ENCODE measurements at places on chromosomes 2 and 18.
A peak's percentile ranks its signal among the peaks of the same experiment; 100 is the strongest.

- DNase-seq, result peak; percentile 77
Measured at GRCh38 chr2:182951948-182952663, 85.7 kb upstream of the FRZB start.

GRCh38 chr2:26430826-26431225 is 29.1 kb downstream of the DRC1 start:
- DNase-seq, result peak; percentile 48

DNA sequence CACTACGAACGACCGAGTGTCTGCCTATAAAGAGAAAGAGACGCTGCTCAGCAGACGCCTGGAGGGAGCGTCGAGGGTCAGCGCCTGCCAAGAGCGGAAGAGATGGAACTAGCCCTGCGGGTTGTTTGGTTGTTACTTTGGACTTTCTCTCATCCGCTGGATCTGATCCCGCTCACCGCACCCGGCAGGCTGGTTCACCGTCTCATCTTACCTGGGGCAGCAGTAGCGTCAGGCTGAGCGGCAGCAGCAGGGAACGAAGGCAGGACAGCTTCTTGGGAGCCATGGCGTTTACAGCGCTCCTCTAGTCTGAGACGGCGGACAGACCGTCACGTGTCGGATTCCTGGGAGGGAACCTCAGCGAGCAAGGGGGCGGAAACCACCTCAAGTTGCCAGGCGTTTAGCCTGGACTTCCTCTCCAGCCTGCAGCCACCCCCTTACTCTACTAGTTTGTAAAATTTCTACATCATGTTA is 1.9 kb downstream of the GLB1L start:
- peak; percentile 50 for DNase-seq

GRCh38 chr2:239273280-239274234 is 127.3 kb downstream of the HDAC4 start:
- DNase-seq, result no peak

DNA sequence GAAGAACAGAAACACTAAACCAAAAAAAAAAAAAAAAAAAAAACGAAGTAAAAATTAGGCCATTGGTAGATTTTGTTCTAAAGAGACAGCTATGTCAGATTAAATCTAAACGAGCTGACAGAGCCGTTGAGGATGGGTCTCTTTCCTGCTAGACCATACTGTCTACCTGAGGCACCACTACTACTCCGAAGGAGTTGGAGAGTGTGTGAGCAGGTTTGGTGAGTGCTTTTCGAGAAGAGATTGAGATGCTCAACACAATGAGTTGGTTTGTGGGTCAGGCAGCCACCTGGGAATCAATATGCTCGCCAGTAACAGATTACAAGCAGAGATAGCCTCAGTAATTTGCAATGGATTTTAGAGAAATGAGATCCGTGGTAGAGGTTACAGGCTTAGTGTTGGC is 281.5 kb upstream of the EPAS1 start:
- DNase-seq, result no peak

- DNase-seq, result no peak
Measured at GRCh38 chr2:31163011-31163539, 24.8 kb upstream of the GALNT14 start.

- no peak for DNase-seq
Measured at GRCh38 chr18:9082711-9083510, 19.6 kb upstream of the NDUFV2 start.

GRCh38 chr2:74507926-74508520 is 528 bp upstream of the PCGF1 start:
- peak; percentile 46 for DNase-seq

DNA sequence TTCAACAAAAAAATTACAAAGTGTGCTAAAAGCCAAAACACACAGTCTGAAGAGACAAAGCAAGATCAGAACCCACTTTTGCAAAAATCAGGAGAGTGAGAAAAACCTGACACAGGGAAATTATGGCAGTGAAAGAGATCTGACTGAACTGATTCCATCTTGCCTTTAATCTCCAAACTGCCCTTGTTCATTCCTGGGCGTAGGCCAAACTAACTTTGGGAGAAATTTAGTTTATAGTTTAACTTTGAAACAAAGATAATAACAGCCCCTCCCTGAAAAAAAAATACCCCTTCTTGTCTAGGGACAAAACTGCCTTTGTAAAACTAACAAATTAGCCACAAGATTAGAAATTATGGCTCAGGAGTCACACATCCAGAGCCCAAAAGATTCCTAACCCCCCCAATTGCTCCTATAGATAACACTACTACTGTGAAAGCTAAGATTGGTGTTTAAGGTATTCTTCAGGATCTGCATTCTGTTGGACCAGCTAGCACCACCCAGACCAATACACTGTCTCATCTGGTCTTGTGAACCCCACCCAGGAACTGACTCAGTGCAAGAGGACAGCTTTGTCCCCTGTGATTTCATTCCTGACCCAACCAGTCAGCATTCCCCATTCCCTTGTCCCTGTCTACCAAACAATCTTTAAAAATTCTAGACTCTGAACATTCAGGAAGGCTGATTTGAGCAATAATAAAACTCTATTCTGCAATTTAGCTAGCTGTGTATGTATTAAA is 226.1 kb upstream of the SH3BP4 start:
- DNase-seq, result peak; percentile 8

- peak; percentile 97 for DNase-seq
Measured at GRCh38 chr2:227717687-227718567, at the start of gene SLC19A3. Gene SLC19A3, minus strand, starts transcription at chr2:227718028. Its CDS starts 15,710 bp downstream, at chr2:227702318.

- no peak for DNase-seq
Measured at GRCh38 chr2:185338104-185338503, 400.5 kb upstream of the FSIP2 start.

DNA sequence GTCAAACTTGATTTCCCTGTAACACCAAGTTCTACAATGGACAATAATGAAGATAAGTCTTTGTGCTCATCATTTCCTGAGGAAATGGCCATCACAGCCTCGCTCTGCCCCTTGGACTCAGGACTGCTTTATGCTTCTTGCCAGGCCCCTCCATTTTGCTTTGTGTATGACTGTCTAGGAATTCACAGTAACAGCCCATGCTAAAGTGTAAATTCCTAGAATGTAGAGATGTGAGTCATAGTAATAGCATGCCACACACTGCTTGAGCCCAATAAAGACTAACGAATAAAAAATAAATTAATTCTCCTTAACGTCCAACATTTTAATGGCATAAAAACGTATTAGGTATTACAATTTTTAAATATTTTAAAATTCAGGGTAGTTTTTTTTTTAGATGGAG is 226.5 kb downstream of the PID1 start:
- DNase-seq, result peak; percentile 21

DNA sequence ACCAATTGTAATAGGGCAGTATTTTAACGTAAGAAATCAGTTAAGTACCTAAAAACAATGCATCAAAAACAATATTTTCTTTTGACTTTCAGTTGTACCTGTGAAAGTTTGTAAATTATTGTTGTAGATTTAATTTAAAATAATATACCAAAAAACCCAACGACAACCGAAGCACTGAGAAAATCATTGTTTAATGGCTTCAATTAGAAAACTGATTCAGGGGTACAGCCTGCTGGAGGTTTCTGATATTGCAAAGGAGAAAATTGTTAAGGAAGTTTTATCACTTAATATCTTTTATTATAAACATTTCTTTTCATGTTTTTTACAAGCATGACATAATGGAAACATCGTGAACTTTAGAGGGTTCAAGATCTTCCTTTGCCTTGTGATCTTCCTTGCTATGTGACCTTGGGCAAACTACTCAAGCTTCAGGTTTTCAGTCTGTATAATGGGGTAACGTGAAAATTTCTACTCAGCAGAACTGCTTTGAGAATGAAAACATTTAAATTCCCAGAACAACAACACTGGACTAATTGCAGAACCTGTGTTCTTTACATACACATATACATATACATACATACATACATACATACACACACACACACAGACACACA is 76.3 kb upstream of the GLS start:
- peak; percentile 59 for DNase-seq

GRCh38 chr2:130864830-130865800 is 28.4 kb downstream of the ARHGEF4 start:
- DNase-seq, result peak; percentile 92

- DNase-seq, result peak; percentile 93
Measured at GRCh38 chr2:230130668-230131364, 62.1 kb upstream of the SLC16A14 start.

Data from cardiac fibroblast (primary cell).